ENCODE measurements at places on chromosomes 11 and 22. TPM values are rescaled to one million over a fixed set of nuclear protein-coding genes. Genes with fewer than 3 reads are reported as not detected.

The SHANK3 gene
- 21.8 TPM for total RNA-seq

GRCh38 chr22:37462983-37463382 lies 23.2 kb downstream of the MFNG start:
- DNase-seq, result no peak

- no peak for DNase-seq
Observed at GRCh38 chr11:62108971-62109404, 14.8 kb upstream of the INCENP start.

- no peak for DNase-seq
Observed at GRCh38 chr11:8258784-8259183, 4.9 kb downstream of the LMO1 start.

DNA sequence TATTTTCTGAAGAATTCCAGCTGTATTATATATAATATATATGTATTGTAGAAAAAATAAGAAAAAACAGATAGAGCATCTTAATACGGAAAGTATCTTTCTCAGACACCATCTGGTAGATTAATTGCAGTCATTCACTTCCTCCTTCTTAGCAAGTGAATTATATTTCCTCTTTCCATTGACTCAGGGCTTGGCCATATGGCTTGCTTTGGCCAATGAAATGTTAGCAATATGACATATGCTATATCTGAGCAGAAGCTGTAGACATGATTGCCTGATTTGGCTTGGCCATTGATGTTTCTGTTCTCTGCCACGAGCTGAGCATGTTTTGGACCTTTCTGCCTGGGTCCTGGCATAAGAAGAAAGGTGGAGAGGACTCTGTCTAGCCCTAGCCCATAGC lies 34.4 kb upstream of the ZBED5 start:
- no peak for DNase-seq

GRCh38 chr11:94895971-94896370 lies 77.4 kb downstream of the CWC15 start:
- DNase-seq, result no peak

DNA sequence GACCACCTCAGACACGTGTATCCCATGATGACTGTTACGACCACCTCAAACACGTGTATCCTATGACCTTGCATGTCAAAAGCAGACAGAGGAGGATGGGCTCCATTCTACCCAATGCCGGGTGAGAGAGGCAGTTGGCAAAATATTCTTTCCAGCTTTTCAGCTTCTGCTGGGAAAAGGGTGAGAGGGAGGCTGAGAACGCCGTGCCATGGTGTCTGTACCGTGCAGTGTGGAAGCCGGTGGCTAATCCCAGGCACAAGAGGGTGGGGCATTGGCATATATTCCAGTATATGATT lies 1478.4 kb downstream of the TBC1D22A start:
- no peak for DNase-seq

GRCh38 chr22:42930810-42931420 lies 73.8 kb upstream of the ARFGAP3 start:
- no peak for DNase-seq

The VSIG10L2 gene
- total RNA-seq, result not detected

DNA sequence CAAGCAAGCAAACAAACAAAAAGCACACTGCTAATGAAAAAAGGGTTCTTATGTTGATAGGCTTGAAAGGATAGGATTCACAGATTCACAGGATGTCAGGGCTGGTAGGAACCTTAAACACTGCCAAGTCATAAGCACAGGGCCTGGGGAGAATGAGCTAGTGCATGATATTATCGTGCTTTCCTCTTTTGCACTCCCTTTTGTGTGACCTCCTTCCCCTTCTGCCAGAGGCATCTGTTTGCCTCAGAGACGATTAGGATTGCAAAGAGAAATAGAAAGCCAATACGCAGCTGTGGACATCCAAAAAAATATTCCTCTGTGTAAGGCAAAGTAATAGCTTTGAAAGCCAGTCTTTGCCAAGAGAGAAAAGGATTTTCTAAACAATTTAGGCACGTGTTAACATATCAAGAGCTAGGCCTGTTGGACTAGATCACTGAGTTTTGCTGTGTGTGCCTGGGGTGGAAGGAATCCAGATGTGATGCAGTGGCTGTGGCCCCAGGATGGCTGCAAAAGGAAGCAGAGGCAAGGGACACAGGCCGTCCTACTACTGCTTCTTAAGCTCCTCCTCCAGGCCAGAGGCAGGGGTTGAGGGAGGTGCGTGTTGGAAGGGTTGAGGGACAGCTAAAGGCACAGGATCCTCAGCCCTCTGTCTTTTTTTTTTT lies 30.6 kb downstream of the MCHR1 start:
- peak; percentile 45 for DNase-seq
